ENCODE measurements at places on chromosomes 13 and 19.

DNA sequence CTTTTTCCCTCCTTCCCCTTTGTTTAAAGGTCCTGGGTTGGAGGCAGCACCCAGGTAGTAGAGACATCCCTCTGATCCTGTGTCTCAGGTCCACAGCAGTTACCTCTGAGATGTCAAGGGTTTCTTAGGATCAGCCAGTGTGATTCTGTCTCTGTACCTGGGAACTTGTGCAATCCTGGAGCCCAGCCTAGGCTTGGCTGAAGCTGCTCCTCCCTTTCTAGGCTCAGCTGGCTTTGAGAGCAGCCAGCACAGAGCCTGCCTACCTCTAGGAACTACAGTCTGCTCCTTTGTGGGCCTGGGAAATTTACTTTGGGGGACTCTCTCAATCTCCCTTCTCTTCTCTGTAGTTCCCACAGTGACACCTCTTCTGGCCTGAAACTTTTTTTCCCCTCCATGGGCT is 171.6 kb downstream of the MTUS2 start:
- no peak for DNase-seq

DNA sequence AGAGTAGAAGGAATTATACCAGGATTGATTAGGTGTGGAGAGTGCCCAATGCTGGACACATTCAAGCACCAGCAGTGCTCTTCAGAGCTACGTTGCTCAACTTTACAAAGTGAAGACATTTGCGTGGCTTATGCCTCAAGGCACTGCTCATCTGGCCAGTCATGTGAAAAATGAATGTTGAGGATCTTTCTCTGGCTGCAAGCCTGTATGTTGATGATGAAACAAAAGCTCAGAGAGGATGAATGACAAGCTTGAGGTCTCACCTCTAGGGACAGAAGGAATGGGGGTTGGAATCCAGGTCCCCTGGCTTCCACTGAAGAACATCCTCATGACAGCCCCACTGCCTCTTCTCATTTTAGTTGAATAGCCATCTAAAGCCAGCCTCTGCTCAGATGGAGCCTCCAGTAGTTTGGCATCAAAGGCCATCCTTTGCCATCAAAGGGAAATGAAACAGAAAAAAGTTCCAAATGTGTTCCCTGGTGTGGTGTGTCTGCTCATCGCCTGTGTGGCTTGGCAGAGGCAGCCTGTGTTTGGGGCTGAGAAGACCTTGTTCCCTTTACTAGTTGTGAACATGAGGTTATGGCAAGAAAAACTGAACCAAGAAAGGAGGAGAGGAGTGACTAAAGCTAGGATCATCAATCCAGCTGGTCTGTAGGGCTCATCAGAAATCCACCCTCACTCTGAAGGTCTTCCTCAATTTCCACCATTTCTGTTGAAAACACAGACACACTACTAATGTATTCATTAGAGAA is 114.0 kb upstream of the KL start:
- DNase-seq = no peak

DNA sequence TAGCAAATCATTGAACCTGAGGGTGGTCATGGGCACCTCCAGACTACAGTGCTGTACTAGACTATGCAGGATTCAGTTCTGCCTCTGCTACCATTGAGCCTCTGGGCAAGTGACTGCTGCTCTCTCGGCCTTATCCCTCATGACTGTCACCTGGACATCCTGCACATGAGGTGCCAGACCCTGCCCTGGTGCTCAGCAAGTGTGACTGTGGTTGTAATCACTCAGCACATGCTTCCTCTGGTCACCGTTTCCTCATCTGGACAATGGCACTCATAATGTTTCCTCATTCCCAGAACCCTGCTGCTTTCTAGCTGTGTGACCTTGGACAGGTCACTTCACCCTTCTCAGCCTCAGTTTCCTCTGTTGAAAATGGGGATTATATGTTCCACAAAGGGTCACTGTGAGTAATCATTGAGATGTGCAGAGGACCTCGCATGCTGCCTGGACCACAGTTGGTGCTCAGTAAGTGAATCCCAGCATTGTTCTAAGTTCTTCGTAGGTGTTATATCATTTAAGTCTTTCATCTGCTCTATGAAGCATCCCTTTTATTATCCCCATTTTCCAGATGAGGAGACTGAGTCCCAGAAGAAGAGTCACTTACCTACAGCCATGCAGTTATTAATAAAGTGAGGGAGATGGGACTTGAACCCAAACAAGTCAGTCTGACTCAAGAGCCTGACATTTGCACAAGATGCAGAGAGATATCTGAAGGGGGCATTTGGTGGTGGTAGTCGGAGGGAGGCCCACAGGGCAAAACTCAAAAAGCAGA is 3.2 kb downstream of the SYT3 start:
- DNase-seq = no peak

DNA sequence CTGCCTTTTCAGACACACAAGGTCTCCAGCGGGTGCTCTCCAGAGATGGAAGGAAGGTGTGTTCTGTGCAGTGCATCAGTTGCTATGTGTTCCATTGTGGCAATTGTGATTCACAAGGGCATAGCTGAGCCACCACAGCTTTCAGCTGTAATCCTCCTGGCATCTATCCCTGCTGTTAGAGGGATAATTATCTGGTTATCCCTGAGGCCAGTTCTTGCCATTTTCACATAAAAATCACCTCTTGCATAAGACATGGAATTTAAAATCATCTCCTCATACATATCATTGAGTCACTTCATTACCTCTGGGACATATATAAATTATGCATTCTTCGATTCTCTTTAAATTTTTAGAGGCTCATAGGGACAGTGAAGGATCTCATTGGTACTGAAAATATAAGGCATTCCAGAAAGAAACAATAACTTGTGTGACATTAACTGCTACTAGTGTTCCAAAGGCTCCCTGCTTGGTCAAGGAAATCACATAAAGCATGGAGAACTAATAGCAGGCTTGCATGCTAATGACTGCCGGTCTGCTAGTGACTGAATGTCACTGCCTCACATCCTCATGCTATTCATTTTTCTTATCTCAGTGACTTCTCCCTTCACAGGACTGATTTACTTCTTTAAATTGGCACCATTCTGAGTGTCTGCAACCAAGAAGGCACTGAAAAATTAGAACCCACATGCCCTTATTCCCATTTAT is 214.0 kb downstream of the ENOX1 start:
- DNase-seq = no peak

DNA sequence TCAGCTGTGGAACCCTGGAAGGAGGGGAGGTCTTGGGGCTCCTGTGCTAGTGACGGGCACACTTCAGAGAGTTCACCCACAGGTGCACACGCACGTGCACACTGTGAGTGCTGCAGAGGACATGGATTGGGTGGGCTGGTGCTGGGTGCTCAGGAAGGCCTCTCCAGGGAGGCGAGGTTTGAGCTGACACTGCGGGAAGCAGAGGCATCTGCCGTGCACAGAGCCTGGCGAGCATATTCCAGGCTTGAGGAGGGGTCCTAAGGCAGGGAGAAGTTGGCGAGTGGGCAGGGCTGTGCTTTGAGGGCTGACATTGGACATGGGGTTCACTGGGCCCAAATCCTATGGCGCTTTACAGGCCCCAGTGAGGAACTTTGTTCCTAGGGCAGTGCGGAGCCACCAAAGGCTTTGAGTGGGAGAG is 25.6 kb downstream of the CCDC8 start:
- DNase-seq = no peak

GRCh38 chr13:37085606-37086005 is 19.9 kb downstream of the CSNK1A1L start:
- no peak for DNase-seq

- no peak for DNase-seq
These were observed 7.8 kb downstream of the LTBP4 start for GRCh38 chr19:40608957-40609356.

DNA sequence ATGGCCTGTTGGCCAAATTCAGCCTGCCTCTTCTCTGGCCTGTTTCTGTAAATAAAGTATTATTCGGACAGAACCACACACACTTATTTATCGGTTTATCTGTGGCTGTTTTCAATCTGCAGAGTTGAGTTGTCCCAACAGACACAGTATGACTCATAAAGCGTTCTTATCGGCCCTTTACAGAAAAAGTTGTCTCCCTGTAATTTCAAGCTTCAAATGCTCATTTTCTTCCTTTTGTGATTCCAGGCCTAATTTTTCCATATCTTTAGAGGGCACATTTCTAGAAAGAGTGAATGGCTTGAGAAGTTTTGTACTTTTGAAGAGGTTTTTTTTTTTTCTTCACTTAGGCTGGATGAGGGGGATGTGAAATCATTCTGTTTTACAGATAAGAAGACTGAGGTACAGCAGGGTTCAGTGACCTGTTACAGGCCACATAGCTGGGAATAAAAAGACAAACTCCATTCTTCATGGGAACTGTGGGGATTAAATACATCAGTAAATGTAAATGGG is 440.9 kb downstream of the TSHZ3 start:
- DNase-seq = no peak

GRCh38 chr13:84997858-84998257 is 801.4 kb downstream of the SLITRK6 start:
- DNase-seq = no peak

DNA sequence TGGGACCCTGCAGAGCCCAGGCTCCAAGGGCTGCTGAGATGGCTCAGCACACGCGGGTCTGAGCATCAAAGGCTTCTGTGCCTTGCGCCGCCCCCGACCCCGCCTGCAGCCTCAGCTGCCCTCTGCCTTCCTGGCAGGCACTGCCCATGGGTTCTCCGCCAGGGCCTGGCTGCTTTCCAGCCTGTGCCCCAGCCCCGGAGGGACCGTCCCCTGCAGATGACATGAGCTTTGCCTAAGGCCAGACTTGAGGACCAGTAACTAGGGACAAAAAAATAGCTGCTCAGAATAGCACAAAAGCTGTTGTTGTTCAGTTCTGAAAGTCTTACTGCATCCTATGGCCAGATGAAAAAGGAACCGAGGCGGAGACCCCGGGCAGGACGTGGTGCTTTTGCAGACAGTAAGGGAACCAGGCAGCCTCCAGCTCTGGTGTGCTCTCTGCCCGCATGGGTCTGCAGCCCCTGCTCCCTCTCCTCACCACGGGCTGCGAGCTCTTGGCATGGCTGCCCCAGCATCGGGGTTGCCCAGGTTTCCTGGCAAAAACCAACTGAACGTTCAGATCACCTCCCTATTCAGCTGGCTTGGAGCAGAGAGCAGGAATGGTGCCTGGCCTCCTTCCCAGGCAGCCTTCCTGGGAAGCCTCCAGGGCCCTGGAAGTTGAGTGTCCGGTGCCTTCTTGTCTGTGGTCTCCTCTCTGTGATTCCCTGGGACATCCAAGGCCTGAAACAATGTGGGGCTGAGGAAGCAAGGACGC is 12.5 kb upstream of the CFAP97D2 start:
- no peak for DNase-seq

DNA sequence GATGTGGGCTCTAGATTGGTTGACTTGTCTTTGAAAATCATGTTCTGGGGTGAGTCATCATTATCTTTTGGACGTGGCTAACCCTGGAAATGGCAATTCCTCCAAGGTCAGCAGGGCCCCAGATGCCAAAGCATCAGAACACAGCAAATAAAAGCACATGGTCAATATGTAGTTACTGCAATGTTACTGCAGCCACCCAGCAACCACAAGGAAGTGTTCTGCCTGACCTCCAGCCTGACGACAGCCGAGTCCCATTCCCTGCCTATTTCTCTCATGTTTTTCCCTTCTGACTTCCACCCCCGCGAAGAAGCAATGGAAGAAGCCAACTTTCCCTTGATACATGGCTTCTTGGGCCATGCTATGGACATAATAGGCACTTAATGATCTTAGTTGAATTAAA is 577.9 kb downstream of the IRS2 start:
- DNase-seq = no peak

DNA sequence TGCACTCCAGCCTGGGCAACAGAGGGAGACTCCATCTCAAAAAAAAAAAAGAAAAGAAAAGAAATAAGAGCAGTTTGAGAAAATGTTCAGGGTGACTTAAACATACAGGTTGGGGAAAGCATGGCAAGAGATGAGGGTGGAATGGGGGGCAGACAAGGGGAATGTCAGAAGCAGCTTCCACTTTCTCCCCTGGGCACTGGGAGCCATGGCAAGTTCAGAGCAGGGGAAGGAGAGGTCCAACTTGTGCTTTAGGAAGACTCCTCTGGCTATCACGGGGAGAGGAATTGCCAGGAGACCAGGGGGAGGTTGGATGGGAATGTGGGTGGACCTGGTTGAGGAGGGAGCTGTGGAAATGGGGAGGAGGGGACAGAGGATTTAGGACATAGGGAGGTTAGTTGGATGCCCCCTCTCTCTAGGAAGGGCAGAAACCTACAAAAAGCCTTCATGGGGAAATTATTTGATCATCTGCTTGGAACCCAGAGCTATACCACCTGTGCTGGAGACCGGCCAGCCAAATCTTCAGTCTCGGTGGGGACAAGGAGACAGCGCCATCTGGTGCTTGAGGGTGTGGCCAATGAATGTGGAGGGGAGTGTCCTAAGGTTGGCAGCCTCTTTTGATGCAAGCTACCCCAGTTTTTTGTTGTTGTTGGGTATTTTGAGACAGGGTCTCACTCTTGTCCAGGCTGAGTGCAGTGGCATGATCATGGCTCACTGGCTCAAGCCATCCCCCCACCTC is 7.3 kb upstream of the STRN4 start:
- DNase-seq = no peak

DNA sequence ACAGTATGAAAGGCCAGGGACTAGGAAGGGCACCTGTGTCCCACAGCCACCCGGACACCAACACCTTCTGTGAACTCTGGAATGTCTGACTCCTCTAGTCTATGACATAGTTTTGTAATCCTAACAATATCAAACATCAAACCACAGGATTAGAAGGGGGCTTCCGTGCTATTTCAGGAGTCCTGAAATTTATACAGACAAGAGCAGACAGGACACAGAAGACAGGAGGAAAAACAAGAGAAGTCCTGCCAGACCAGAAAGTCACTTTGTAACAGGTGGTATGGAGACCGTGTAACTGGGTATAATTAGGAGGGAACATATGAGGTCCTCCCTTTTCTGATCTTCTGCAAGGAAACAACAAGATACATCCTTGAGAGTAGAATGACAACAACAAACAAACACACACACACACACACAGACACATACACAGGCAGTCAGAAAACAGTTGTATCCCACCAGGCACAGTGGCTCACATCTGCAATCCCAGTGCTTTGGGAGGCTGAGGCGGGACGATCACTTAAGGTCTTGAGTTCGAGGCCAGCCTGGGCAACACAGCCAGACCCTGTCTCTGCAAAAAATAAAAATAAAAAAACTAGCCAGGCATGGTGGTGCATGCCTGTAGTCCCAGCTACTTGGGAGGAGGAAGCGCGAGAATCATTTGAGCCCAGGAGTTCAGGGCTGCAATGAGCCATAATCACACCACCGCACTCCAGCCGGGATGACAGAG is 13.1 kb downstream of the INSR start:
- no peak for DNase-seq

GRCh38 chr13:59771272-59771671 is 392.5 kb downstream of the DIAPH3 start:
- DNase-seq = no peak

DNA sequence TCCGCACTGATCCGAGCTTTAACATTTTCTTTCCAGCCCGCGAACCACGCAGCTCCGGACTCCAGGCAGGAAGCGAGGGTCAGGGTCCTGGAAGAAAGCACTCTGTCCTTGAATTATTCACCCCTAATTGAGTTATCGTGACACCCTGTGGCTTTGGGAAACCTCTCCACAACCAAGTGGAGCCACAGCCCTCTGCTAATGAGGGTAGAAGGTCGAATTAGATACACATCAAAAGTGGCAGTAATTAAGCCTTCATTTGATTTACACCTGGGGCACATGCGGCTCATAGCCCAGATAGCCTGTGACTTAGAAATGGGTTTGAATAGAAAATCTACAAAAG is 15.9 kb upstream of the RNF17 start:
- DNase-seq = no peak
